Fibroblast of skin of left biceps (primary cell): ENCODE measurements at places on chromosomes 5 and 9.

GRCh38 chr9:91196103-91196950, 165.4 kb downstream of the AUH start:
- DNase-seq = no peak

- no peak for DNase-seq
Observed at GRCh38 chr5:26295541-26295940, 742.8 kb downstream of the CDH9 start.

DNA sequence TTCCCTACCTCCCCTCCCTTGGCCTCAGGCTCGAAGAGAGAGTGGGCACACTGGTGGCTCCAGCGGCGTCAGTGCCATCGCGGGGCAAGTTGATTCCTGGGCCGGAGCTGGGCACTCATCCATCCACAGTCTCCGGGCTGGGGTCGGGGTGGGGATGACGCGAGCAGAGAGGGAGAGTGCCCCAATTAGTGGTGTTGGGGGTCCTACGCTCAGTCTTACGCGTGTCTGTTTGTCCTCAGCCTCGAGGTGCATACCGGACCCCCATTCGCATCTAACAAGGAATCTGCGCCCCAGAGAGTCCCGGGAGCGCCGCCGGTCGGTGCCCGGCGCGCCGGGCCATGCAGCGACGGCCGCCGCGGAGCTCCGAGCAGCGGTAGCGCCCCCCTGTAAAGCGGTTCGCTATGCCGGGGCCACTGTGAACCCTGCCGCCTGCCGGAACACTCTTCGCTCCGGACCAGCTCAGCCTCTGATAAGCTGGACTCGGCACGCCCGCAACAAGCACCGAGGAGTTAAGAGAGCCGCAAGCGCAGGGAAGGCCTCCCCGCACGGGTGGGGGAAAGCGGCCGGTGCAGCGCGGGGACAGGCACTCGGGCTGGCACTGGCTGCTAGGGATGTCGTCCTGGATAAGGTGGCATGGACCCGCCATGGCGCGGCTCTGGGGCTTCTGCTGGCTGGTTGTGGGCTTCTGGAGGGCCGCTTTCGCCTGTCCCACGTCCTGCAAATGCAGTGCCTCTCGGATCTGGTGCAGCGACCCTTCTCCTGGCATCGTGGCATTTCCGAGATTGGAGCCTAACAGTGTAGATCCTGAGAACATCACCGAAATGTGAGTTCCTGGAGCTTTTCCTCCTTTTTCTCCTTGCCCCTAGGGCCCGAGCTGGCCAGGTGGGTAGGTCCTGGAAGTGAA, 861 bp downstream of the NTRK2 start:
- DNase-seq = no peak

GRCh38 chr5:167634432-167634831, 657.0 kb upstream of the WWC1 start:
- DNase-seq = peak; percentile 80

GRCh38 chr5:119752921-119753886, 123.8 kb downstream of the FAM170A start:
- DNase-seq = no peak

- DNase-seq = no peak
Observed at GRCh38 chr5:138463419-138464007, 1.8 kb upstream of the EGR1 start.

DNA sequence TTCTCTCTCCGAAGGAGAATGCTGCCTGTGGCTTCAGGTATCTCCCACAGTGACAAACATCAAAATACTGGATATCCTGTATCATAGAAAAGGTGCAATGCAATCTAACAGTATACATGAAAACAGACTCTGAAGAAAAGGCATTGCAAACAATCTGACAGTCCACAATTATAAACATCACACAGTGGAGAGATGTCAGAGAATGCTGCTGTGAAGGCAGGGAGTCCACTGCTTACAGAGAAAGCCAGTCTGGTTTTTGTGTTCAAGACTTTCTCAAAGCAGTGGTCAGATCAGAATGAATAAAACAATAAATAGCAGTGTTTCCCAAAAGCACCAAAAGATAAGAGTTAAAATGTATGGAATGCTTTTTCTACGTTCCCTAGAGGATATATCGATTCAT, 28.7 kb downstream of the TTC23L start:
- DNase-seq = no peak

- no peak for DNase-seq
Observed at GRCh38 chr9:37730839-37731238, 22.8 kb upstream of the TRMT10B start.

- DNase-seq = no peak
Observed at GRCh38 chr9:136728548-136729123, 14.1 kb downstream of the LCN10 start.

GRCh38 chr9:136620441-136621018, 42.2 kb upstream of the EGFL7 start:
- no peak for DNase-seq

DNA sequence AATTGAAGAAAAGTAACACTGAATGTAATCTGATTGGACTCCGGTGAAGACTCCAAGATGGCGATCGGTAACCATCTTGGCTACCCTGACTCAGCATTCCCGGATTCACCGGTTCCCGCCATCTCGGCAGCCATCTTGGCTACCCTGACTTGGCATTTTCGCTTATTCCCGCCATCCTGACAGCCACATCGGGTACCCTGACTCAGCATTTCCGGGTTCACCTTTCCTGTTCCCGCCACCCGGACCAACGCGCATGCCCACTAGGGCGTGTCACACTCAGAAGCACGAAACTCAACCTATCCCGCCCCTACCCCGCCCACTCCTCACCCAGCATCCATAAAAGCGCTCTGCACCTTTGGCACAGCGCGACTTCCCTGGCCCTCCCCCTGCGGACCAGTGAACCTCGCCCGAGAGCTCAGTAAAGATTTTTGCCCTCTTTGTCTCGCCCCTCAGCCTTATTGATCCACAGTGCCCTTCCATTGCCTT, 17.2 kb downstream of the SPTLC1 start:
- no peak for DNase-seq

DNA sequence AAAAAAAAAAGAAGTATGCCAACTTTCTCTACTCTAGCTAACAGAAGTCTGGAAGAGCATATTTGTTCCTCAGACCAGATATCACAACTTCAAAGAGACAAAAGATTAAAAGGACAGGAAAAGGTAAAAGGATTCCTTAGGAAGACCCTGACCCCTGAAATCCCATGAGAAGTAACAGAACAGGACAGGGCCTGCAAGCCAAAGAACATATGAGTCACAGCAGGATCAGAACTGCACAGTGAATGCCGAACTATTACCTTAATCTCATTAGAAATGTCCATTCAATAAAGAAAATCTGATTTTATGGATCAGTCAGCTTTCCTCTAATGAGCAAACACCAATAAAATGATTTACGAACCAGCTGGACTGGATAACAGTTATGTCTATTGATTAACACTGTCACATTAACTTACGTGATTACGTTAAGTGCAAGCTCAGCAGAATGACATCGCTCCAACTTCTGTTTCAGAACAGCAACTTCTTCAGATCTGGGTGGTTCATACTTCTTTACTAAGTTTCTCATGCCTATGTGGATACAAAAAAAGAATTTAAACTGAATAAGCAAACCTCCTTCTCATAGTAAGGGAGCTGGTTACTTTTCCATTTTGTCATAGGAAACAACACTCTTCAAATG, 13.6 kb downstream of the CCNH start:
- DNase-seq = no peak

GRCh38 chr5:127088251-127088650, 14.9 kb upstream of the C5orf63 start:
- peak; percentile 96 for DNase-seq

DNA sequence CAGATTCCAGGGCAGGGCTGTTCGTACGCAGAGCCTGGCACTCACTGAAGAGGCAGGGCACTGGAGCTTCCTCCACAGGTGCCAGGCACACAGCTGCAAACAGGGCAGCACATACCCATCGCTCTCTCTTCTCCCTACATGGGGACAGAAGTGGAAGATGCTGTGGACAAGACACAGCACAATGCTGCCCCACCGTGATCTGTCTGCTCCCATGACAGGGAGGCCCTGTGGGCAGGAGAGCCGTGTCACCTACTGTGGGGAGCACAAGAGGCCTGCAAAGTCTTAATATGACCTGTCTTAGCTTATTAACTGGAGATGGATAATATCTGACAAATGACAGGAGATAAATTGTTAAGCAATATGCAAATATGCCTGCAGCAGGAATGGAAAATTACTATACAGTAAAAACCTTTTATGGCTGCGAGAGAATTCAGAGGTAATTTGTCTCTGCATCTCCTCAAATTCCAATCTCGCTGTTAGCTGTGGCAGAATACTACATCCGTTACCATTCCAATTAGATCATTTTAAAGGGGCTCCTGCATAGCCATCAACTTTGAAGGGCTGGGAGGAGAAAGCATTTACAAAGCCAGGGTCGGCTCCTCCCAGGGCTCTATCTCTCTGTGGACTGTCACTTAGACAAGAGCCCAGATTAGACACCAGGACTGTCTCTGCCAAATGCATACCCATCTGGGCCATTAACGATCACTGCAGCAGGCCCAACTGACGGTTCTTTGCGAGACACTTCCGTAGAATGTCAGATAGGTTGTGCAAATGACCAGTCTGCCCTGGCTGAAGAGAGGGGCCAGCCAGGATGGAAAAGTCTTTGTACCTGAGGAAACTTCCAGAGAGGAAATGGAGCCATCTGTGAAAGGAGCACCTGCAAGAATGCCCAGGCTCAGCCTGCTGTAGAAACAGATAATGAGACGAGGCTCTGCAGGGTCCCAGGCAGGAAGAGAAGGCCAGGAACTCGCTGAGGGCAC, 90.7 kb upstream of the FSTL4 start:
- no peak for DNase-seq

DNA sequence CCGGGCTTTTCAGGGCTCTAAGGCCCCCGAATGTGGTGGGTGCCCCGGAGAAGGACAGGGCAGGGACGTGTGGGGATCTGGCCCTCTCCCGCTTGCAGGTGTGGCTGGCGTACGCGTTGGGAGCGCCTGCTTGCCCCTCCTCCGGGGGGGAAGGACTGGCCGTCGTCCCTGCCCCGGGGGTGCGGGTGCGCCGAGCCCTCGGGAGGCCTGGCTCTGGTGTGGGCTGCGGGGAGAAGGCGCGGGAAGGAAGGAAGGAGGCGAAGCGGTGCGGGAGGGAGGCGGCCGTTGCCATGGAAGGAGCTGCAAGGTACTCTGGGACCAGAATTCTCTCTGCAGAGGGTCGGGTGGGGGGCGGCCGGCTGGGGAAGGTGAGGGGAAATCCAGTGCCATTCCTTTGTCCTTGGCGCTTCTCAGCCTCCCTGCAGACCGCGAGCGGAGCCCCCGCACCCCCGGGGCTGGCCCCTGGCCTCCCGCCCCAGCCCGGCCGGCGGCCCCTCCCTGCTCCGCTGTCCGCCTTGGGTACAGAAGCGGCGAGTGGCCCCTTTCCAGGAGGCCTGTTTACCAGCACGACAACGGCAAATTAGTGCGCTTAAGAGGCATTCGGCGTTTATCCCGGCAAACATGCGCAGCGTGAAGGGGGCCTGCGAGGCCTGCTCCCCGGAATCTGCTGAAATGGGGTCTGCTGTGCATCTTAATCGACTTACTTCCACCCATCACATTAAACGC, 67.1 kb upstream of the UNC5A start:
- DNase-seq = no peak

DNA sequence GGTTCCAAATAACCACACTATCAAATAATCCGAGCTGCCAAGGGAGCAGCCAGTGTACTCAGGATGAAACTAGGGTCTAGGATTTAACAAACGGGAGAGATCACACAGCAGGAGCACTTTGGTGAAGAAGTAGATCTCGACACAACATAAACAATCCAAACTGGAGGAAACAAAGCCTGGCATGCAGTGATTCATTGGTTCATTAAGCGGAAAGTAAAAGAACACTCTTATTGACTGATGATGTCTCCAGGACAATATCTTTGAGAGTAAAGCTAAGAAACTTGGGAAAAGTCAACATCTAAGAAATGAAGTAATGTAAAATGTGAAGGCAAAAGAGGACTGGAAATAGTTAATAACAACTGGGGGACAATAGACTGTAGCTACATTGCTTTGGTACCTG, 1478.3 kb upstream of the CDH9 start:
- DNase-seq = no peak

GRCh38 chr9:14303521-14303920, 10.4 kb downstream of the NFIB start:
- no peak for DNase-seq

GRCh38 chr5:164708831-164709230, 1203.4 kb downstream of the MAT2B start:
- no peak for DNase-seq

- DNase-seq = no peak
Observed at GRCh38 chr5:148760945-148761638, 65.3 kb upstream of the ADRB2 start.

- no peak for DNase-seq
Observed at GRCh38 chr5:112709416-112709815, 28.3 kb upstream of the APC start.

DNA sequence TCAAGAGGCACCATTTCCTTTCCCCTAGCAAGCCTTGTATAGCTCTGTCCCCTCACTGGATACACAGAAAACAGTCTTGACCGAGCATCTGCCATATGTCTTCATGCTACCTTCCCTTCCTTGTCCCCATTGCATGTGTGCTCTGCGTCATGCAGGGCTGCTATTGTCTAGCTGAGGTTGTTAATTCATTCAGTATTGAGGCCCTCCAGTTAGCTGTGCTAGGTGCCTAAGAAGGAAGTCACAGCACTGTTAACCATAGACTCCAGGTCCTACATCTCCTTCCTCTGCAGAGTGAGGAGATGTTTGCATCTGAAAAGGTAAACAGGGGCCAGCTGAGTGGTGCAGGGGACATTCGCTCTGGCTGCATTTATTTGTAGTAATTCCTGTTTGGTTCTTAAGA, 48.2 kb downstream of the SLC1A3 start:
- DNase-seq = no peak

DNA sequence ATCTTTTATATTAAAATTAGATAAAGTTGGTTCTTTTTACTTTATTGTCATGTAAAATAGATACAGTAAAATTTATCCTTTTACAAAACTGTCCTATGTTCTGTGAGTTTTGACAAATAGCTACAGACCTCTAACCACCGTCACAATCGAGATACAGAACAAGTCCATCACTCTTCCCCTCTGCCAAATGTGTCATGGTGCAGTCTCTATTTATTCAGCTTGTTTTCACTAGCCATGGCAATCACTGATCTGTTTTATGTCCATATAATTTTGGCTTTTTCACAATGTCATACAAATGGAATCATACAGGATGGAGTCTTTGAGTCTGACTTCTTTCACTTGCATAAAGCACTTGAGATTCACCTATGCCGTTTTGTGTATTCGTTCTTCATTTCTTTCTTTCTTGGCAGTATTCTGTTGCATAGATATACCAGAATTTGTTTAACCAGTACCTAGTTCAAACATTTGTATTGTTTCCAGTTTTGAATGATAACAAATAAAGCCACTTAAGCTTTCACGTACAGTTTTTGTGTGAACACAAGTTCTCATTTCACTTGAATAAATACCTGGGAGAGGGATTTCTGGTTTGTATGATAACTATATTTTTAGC, 273.2 kb upstream of the MPDZ start:
- no peak for DNase-seq
